ENCODE measurements at places on chromosomes 5 and 9.
A peak's percentile ranks its signal among the peaks of the same experiment; 100 is the strongest.

- DNase-seq: no peak
Observed at GRCh38 chr9:109441296-109441695, 56.8 kb downstream of the PTPN3 start.

DNA sequence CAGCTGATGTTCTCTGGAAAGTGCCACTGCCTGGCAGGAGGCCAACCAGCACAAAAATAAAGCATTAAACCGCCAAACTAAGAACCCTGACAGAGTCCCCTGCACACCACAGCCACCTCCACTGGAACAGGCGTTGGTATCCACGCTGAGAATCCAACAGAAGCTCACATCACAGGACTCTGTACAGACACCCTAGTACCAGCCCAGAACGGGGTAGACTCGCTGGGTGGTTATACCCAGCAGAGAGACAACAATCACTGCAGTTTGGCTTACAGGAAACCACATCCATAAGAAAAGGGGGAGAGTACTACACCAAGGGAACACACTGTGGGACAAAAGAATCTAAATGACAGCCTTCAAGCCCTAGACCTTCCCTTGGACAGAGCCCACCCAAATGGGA is 15.0 kb upstream of the POU5F2 start:
- no peak for DNase-seq

- DNase-seq: peak; percentile 96
Observed at GRCh38 chr5:62403411-62404250, at the start of gene DIMT1. DIMT1 (minus strand) TSS chr5:62403905; CDS start chr5:62403772, 133 bp downstream.

GRCh38 chr5:139124774-139125520 is 73.2 kb downstream of the SIL1 start:
- no peak for DNase-seq

- no peak for DNase-seq
Observed at GRCh38 chr9:95407524-95407923, 90.0 kb upstream of the FANCC start.

DNA sequence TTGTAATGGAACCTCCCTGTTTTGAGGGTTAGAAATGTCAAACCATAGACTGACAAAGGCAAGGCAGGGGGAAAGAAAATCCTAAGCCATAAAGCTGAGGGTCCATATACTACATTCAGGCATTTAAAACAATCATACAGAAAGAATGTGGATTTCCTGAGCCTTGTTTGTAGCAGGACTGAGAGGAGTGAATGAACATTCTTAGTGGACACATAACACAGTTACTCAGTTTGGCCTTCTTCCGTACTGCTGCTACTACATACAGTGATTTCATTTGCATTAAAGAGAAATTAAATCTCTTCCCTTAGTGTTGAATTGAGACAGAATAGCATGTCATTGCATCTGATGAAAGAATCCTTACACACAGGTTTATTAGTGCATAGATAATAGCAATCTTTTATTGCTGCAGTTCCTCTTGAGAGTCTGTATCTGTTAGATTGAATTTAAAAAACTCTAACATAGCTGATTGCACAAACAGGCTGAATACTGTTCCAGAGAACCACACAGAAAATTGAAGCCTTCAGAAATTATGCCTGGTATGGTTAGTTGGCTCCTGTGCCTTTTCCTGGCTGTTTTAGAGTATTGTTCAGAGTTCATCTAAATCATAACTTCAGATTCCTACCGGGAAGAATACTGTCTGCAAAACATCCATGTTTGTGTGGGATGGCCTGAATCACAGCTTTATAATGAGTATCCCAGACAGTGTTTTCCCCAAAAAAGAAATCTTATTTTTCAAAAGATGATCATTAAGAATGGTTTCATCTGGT is 2.0 kb upstream of the MTX3 start:
- no peak for DNase-seq

DNA sequence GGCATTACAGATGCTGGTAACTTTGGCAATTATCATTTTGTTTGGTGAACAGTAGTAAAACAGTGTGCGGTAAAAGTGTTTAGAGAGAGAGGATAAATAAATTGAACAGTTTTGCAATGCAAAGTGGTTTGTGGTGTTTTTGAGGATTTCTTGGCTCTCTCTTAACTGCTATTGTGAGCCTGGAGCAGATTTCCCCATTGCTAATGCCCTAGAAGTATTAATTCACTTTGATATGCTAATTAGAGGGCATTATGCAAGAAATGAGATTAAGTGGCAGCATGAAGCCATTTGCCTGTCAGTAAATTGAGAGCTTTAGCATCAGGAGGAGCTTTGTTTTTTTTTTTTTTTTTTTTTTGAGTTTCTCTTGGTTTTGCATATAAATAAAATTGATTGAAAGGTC is 8.2 kb downstream of the PBX3 start:
- no peak for DNase-seq

DNA sequence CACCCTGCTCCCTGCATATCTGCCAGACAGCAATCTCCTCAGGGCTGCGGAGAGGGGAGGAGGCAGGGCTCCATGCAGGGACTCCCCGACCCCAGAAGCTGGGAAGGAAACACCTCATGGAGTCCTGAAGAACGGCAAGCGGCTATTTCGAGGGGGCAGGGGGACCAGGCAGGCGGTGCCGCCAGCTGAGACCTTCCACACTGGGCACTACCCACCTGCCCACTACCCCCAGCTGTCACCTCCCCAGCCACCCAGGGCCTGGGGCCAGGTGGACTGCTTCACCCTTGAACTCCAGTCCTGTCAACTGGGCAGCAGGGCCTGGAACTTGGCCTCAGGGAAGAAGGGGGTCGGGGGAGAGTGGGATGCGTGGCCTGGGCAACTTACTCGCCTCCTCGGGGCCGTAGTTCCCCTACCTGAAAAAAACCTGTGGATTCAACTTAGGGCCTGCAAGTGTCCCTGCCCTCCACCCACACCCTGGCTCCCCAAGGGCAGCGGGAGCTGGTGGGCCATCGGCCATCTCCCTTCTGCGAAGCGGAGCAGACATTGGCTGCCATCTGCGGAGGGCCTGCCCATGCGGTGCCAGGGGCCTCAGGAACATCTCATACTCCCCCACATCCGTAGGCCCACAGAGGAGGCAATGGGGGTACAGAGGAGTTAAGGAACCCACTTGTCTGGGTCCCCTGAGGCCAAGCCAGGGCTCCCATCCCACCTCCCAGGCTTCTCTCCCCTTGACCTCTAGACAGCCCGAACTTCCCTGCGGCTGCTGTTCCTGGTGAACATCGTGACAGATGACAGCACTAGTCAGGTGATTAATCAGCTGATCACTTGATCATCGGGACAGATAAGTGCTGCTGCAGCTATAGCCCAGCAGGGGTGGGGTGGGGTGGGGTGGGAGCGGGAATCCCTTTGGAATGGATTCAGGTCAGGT is 18.5 kb upstream of the RALGDS start:
- no peak for DNase-seq

GRCh38 chr5:74332682-74333081 is 307.8 kb downstream of the ENC1 start:
- DNase-seq: no peak

DNA sequence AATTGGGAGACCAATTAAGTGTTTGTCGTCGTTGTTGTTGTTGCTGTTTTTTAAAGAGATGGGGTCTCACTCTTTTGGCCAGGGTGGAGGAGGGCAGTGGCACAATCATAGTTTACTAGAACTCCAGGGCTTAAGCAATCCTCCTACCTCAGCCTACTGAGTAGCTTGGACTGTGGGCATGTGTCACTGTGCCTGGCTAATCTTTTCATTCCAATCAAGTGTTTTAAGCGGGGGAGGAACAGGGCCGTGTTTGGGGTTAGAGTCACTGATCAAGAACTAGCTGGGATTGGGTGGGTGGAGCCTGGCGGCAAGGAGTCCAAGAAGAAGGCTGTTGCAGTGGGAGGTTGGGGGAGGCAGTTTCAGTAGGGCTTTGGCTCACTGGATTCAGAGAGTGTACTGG is 13.8 kb downstream of the SNX30 start:
- DNase-seq: no peak

DNA sequence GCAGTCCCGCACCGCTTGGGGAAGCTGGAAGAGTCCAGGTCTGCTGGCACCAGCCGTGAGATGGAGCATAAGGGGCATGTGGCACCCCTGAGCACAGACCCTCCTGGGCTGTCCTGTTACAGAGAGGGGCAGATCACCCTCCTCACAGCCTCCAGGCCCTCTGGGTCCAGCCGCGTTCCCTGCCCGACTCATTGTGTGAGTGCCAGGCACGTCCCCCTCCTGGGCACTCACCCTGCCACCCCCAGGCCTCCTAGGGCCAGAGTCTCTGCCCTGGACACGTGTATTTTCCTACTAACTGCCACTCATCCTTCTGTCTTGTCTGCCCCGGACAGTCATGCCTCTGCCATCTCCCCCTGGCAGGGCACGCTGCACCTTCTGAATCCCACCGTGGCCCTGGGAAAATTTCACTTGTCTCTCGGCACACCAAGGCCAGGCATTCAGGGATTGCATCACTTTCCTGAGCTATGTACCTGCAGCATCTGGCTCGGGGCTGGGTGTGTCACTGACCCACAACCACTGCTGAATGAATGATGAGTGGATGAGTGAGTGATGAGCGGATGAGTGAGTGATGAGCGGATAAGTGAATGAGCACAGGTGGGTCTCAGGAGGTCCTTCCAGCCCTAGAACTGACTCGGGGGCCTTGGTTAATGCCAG is 21.5 kb upstream of the FCN1 start:
- DNase-seq: no peak

DNA sequence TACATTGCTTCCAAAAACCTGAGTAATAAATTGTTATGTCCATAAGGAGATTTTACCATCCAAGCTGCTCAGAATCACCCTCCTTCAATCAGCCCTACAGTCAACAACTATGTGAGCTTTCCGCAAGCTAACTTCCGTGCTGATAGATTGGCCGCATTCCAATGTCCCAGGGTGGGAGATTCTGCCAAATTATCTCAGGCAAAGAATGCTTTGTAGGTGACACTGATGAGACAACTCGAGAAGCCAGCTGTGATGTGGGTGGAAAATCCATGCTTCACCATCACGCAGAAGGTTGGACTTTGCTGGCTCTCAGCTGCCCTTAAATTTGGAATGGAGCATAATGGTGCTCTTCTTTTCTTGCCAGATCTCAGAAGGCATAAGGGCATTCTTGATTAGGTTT is 44.9 kb upstream of the HCN1 start:
- no peak for DNase-seq

GRCh38 chr9:127133739-127134167 is 11.3 kb upstream of the ANGPTL2 start:
- DNase-seq: peak; percentile 88

DNA sequence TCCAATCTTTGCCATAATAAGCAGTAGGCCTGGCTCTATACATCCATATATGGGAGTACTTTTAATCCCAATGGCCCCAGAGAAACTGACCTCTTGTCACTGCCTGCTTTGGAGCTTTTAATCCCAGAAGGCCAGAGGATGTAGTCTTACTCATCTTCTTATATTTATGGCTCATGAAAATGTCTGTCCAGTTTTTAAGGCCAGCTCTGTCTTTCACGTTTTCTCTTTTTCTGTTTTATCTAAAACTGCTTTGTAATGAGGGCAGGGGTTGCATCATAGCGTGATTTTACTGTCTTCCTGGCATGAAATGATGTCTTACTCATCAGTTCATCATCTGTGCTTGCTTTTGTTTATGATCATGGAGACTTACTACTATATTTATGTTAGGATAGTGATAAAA is 1094.9 kb downstream of the MAT2B start:
- no peak for DNase-seq

GRCh38 chr5:65262096-65262495 is 219.6 kb downstream of the ADAMTS6 start:
- peak; percentile 29 for DNase-seq

DNA sequence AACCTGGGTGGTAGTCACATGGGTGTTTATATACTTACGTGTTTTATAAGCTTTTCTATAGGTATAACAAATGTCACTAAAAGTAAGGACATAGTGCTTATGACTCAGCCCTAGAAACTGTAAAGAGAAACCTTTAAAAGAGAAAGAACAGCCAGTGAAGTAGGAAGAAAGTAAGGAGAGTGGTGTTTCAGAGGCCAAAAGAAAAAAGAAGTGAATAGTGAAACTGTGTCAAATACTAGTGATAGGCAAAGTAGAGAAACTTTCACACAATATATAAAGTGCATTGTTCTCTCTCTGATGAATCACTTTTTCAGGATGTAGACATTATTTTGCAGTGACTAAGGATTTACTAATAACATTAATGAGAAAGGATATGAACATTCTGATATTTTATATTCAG is 74.2 kb upstream of the SUSD1 start:
- no peak for DNase-seq

GRCh38 chr5:163941079-163941478 is 435.7 kb downstream of the MAT2B start:
- no peak for DNase-seq

DNA sequence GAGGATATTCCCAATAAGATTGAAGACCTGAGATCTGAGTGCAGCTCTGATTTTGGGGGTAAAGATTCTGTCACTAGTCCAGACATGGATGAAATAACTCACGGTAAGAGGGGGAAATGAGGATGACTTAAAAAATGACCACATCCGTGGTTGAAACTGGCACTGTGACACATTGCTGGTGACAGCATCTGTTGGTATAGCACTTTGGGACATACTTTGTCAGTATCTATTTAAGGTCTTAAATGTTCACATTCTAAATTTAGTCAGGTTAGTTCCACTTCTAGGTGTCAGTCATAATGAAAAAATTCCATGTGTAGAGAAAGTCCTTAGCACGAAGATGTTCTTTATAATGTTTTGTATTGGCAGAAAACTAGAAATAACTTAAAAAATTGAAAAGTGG is 70.9 kb downstream of the GAPVD1 start:
- no peak for DNase-seq

GRCh38 chr9:6667633-6668280 is 22.2 kb upstream of the GLDC start:
- no peak for DNase-seq

DNA sequence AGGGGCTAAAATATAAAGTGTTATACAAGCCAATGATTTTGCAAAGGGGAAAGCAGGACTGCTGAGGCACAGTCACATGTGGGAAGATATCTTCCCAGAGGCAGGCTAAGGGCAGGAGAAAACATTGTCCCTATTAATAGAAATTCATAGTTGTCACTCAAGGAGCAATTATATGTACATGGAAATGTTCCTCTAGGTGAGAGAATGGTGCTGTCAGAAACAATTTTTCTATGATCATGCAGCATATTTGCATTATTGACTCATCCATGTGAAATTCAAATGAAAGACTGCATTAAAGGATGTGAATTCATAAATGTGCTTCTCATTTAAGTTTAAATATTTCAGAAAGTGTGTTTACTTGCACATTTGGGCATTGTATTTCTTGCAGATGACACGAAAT is 775.9 kb upstream of the CDH9 start:
- DNase-seq: no peak

DNA sequence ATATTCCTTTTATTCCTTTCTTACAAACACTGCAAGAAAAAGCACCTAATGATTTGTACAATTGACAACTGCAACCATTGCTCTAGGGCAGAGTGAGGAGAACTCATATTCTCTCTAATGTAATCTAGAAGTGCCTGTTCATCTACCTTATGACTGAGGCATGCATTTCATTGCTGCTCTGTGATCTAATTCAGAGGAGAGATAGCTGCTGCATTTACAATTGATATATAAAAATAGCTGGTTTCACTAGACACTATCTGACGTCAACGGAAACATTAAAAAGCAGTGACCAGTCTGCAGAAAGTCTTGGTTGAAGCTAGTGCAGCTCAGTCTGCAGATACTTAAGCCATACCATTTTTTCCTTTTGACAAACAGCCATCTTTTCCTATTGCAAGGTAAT is 72.8 kb upstream of the C6 start:
- no peak for DNase-seq
